ENCODE measurements at places on chromosomes 2 and 18.

DNA sequence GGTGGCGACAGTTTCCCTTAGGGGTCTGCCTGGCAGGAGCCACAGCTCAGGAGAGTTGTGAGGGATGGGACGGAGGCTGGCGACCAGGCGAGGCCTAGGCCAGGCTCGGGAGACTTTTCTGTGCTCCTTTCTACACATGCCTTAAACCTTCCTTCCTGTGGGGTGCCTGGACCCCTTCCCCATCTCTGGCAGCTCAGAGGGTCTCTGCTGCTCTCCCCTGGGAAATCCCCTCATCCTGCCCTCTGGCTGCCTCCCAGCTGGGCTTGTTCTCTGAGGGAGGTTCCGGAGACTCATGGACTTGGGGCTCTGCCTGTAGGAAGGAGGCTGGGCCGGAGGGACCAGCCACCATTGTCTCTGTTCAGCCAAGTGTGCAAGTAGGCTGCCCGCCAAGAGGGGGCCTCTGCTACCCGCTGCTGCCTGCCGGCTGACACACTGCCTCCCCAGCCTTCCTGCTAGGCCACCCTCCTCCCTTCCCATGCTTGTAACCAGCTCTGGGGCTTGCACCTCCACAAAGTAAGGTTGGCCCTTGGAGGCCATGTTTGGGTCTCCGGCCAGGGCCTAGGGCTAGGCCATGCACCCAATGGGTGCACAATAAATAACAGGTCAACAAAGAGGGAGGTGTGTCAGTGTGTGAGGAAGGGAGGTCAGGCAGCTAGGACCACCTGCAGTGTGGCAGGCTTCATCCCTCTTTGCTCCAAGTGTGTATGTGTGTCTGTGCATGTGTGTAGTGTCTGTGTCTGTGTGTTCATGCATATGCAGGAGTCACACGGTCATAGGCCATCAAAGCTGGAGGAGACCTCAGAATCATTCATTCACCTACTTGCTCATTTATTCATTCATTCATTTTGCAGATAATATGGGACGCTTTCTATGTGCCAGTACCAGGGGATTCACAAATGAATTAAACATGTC lies 28.8 kb downstream of the PSD4 start:
- DNase-seq: no peak

DNA sequence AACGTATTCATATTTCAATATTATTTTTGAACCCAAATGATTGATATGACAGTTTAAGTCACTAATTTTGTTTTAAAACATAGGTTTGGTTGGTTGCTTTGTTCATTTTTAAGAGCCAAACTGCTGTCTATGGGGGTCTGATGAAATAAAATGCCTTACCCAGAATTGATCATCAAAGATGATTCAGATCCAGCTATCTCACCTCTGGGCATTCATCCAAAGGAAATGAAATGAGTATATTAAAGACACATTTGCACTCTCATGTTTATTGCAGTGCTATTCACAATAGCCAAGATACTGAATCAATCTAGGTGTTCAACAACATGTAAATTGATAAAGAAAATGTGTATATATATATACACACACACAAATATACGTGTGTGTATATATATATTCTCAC lies 326.9 kb upstream of the GULP1 start:
- no peak for DNase-seq

DNA sequence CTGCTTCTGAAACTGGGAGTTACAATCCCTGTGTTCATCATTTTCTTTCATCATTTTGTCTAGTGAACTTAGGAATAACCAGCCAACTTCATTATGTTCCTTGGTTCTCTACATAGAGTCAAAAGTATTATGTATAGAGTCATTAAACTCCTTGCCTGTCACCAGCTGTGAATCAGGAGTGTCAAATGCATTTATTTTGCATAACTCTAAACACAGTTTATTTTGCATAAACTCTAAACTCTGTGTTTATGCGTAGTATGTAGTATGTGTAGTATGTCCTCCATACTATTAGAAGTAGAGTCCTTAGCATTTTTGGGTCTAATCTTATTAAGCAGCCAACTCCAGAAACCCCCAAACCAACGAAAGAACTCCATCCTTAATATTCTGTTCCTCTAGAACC lies 164.4 kb downstream of the EVA1A start:
- no peak for DNase-seq

DNA sequence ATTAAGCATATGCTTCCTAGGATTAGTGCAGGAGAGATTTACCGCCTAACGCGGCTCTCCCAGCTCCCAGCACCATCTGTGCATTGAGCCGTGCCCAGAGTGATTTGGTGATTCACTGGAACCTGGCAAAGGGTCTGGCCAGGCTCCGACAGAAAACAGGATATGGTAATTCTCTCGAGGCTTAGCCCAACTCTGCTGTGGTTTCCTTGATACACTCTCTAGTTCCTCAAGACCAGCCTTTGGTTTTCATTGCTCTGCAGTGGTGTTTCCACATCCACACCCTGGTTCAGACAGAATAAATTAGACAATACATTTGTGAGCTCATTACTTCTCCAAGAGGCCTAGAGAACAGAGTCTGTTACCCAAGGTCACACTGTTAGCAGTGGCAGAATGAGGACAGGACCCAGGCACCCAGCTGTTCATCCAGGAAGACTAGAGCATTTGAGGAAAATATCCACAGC lies 23.0 kb upstream of the SMAD2 start:
- peak; percentile 78 for DNase-seq

GRCh38 chr2:19119326-19120001 lies 239.0 kb downstream of the OSR1 start:
- no peak for DNase-seq

- DNase-seq: no peak
Observed at GRCh38 chr2:198376677-198377076, 572.3 kb downstream of the PLCL1 start.

DNA sequence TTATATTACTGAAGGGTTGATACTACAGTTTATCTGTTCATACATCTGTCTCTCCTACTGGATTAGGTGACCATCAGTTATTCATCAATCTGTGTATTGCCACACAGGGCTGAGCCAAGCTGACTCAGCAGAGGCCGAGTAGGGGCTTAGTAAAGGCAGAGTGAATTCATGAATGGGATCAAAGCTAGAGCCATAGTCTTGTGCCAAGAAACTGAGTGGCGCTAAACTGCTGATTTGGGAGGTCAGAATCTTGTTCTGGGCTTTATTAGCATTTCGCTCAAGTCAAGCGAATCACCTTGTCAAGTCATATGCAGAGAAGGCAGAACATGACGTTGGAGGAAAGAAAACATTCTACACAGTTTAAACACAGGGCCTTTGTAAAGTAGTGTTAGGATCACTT lies 34.1 kb downstream of the SOCS6 start:
- no peak for DNase-seq

DNA sequence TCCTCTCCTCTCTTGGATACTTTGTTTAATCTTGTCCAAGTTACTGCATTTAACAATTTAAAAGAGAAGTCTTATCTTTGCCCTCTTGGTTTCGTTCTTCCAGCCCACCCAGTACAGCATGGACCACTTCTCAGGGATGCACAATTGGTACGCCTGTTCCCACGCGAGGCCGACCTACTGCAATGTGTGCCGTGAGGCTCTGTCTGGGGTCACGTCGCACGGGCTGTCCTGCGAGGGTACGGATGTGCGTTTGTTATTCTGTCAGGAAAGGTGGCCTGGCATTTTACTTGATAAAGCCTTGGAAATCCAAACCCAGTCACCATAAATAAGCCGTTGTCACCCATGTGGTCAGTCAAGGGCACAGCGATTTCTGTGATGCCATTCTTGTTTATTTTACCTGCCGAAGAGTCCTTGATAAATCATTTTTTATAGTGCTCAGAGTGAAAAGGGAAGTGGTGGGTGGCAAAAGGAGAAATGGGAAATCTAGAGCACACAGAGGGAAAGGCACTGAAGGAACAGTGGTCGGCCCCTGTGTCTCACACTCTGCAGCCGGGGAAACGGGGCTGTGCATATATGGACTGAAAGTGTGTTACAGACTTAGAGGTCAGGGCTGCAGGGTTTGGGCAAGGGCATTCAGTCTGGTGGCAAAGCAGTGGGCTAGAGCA lies 80.5 kb downstream of the DGKD start:
- no peak for DNase-seq

DNA sequence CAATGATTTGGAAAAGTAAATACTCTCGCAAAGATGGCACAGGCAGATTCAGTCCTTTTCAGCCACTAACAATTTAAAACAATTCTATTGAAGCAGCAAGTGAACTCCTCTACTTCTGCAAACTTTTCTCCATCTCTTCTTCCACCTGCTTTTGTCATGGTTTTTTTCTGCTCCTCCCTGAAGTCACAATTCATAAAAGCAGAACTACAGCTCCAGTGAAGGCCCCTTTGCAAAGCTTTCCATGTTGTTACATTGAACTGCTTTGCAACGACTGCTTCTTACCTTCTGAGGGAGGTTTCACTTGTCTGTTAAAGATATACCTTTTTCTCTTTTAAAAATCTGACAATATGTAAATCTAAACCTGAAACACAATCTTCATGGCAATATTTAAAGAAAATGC lies 3.7 kb upstream of the SERTAD2 start:
- DNase-seq: no peak

DNA sequence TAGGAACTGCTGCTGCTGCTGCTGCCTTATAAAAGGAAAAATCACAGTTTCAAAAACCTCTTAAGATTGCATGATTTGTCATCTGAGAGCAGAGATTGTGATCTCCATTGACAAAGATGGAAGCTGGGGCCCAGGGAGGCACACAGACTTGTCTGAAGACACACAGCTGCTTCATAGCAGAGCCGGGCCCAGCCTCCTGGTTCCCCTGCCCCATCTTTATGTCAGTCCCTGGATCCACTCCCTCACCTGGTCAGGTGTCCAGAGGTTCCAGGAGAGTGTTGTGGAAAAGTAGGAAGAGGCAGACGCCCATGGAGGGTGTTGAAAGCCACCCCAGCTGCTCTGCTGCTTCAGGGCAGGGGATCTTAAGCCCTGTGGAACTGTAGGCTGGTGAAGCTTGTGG lies 20.0 kb downstream of the STEAP3 start:
- DNase-seq: no peak

GRCh38 chr2:382728-383022 lies 94.8 kb upstream of the ALKAL2 start:
- DNase-seq: no peak

DNA sequence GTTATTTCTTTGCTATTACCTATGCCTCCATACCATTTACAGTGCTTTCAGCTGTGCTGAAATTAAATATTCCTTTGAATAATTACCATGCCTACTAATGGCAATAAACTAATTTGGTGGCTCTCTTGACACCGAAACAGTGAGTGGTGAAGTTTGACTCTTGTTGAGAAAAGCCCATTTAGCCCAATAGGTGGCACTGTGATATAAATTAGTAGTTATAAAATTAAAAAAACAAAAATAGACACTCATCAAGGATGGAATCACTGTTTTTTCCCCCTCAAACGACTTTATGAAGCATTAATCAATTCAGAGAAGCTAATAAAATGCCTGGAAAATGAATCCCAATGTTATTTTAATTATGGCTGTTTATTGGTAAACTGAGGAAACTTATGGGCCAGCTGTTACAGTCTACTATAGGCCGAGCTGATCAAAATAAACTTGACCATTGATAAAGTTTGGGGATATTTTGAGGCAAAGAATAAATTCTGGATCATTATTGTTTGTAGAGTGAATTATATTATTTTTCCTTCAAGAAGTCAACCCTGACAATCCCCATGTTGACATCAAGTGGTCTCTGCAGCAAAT lies 339.6 kb downstream of the TRIB2 start:
- peak; percentile 19 for DNase-seq

- DNase-seq: no peak
Observed at GRCh38 chr2:145677371-145677770, 1157.5 kb upstream of the ZEB2 start.

- DNase-seq: no peak
Observed at GRCh38 chr2:191240871-191241270, 4.3 kb upstream of the MYO1B start.

DNA sequence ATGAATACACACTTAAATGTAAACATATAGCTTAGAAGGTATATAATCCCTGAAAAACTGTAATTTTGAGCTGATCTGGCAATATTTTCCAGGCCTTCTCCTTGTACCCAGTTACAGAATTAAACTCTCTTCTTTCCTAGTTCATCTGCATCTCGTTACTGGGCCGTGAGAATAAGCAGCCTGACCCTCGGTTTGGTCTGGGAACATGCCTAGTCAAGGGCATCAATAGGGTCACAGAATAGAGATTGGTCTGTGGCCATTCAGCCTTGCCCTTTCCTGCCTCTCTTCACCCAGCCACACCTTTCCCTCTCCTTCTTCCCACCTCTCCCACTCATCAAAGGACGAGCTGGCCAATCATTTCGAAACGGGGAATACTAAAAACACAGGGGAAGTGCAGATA lies 27.3 kb downstream of the SULT1C2 start:
- DNase-seq: no peak

DNA sequence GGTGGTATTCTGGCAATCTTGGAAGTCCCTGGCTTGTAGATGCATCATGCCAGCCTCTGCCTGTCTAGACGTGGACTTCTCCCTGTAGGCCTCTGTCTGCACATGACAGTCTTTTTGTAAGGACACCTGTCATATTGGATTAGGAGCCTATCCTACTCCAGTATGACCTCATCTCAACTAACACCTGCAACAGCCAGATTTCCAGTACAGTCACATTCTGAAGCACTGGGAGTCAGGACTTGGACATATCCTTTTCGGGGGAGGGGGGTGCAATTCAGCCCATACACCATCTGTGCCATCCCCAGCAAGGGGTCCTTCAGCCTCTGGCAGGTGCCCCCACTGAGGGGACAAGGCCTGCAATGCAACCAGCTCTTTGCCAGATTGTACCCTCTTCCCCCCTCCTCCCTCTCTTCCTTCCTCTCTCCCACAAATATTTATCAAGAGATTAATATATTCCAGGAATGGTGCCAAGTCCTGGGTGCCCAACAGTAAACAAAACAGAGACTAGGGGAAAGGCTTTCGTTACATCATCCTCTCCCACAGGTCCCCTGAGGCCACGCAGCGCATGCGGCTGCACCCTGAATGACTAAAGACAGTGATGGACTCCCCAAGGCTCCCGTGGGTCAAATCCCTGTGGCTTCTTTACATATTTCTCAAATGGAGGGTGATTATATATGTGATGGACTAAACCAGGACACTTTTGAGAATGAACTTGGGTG lies 20.5 kb upstream of the MYCN start:
- no peak for DNase-seq

DNA sequence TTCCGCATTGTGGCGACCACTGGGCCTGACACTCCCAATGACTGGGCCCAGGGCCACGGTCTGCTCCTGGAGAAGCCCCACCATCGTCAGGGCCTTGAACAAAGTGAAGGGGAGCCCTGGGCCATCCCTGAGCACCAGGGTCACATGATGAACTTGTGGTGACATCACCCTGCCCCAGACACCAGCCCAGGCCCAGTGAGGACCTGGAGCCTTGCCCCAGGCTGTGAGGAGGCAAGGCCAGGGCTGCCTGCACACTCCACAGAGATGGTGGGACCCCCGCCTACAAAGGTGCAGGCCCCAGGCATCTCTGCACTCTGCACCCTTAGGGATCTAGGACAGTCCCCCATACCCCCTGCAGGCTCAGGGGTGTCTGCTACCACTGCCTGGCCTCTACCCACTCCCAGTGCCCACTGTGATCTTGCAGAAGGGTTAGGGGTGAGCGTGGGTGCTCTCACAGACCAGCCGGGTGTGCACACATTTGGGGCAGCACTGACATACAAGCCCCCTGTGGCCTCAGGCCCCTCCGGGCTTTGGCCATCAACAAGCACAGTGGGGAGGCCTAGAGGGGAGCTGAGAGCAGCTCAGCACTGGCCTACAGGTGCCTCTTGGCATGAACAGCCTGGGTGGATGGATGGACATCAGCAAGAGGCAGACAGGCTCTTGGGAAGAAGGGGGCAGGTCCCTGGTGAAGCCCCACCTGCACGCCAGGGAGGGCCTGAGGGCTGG lies 624.0 kb upstream of the LRRTM4 start:
- DNase-seq: no peak

- no peak for DNase-seq
Observed at GRCh38 chr2:66346231-66346664, 88.7 kb upstream of the MEIS1 start.

All from AG20443 (cell line).